ENCODE measurements at places on chromosomes 3 and 15.
A peak's percentile ranks its signal among the peaks of the same experiment; 100 is the strongest.

- DNase-seq: peak; percentile 85
Measured at GRCh38 chr3:38004415-38005075, 14.0 kb downstream of the VILL start.

- peak; percentile 72 for DNase-seq
Measured at GRCh38 chr3:58640700-58641372, 25.7 kb downstream of the FAM3D start.

- no peak for DNase-seq
Measured at GRCh38 chr3:76039431-76039830, 254.1 kb upstream of the ZNF717 start.

DNA sequence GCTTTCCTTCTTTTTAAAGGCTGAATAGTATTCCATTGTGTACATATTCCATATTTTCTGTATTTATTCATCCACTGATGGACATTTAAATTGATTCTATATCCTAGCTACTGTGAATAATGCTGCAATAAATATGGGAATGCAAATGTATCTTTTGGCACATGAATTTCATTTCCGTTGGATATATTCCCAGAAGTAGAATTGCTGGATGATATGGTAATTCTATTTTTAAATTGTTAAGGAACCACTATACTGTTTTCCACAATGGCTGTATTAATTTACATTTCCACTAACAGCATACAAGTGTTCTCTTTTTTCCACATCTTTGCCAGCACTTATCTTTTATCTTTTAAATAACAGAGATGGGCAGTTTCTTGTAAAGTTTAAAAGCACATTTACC, 302.7 kb downstream of the CTNNB1 start:
- DNase-seq: no peak

DNA sequence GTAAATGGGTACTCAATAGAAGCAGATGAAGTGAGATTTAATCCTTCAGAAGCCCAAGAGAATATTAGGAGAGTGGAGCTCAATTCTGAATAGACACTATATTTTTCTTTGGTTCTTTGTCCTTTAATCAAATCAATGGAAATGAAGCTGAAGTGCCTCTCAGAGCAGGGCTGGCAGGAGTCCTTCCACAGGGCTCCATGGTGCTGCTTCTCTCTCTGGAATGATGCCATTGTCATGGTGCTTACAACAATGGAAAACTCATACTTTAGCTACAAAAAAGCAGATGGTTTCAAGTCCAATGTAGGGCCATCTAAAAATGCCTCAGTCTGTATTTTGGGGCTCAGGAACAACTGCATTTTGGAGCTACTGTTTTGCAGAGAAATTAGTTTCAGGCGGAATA, 125.1 kb downstream of the SNRK start:
- no peak for DNase-seq

GRCh38 chr3:143218166-143218835, 98.7 kb downstream of the CHST2 start:
- no peak for DNase-seq

All from SW480 (cell line).